H7 (cell line): ENCODE measurements at places on chromosomes 12 and 14.

- no peak for DNase-seq
These were observed 57.3 kb upstream of the TMEM132D start for GRCh38 chr12:129961091-129961490.

GRCh38 chr12:25677232-25677937 is 124.3 kb upstream of the LMNTD1 start:
- DNase-seq, result no peak

DNA sequence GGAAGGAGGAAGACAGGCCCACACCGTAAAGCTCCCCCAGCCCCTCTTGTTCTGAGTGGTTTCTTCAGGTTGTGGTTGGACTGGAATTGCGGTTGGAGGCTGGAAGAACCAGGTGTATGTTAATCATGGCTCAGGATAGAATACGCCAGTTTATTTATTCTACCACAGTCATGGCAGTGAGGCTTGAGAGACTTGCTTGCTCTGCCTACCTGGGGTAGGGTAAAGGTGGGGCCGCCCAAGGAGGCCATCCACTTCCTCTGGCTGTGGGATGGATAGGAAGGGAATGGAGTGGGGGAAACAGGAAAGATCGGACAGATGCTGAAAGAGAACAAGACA is 8.1 kb downstream of the SHMT2 start:
- DNase-seq, result no peak

- DNase-seq, result no peak
These were observed 292.1 kb downstream of the ADGRD1 start for GRCh38 chr12:131245564-131246355.

GRCh38 chr14:58824796-58825195 is 187.0 kb downstream of the DACT1 start:
- DNase-seq, result no peak

DNA sequence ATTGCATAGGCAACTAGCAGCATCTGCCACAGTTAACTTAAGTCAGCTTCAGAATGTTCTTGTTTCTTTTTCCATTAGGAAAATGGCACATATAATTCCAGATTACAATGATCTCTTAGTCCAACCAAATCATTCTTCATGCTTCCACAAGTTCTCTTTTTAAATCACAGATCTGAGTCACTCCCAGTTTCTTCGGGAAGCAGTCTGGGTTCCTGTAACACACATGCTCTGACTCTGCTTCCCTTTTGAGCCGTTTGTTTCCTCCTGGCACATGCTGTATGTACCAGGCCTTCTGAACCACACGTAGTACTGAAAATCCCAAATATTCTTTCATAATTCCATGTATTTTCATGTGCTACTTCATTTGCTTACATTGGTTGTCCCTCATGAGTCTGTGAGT is 388.8 kb upstream of the PDE3A start:
- DNase-seq, result no peak

DNA sequence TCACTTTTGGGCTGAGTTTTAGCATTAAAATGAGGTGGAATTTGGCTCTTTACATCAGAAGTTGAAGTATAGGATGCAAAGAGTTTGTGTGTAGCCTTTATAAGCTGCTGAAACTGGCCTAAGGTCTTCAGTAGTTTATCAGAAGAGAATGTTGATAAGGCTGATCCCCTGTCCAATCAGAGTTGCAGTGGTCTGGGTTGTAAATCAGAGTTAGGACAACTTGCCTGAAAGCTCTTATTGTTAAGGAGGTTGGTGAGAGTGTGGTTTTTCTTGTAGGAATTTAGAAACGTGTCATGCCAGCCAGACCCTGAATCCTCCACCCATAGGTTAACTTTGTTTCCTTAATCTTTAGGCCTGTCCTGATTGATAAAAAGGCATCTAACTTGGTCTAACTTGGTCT is 143.5 kb downstream of the ST8SIA1 start:
- DNase-seq, result no peak

DNA sequence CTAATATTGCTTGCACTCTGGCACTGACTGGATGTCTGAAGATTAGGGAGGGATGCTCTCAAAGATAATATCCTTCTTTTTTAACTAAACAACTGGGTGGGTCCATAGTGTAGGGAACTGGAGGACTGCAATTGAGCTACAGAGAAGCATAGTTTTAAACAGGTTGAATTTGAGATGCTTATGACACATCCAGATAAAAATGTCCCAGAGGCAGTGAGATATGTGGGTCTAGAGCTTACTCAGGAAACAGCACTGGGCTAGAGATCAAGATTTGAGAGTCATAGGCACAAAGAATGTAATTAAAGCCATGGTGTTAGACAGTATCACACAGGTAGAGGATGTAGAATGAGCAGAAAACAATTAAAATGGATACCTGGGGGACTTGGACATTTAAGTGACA is 198.4 kb downstream of the NELL2 start:
- DNase-seq, result no peak

DNA sequence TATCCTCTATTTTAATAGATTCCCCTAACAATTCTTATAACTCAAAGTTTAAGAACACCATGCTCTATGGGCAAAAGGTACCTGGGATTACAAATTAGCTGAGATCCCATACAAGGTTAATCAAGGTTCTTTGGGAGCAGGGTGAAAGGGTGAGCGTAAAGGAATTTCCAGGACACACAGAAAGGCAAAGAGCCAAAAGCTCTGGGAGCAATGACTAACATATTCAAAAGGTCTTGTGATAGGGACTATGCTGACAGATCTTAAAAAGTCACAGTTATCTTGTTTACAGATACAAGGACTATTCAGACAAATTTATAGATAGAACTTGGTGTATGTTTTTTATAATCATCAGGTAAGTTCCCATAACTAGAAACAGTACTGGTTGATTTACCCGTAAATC is 19.5 kb upstream of the PPFIBP1 start:
- DNase-seq, result no peak

- DNase-seq, result peak; percentile 4
These were observed 203.2 kb upstream of the SSTR1 start for GRCh38 chr14:38004610-38004879.

GRCh38 chr12:122100568-122100967 is 22.0 kb downstream of the MLXIP start:
- no peak for DNase-seq

DNA sequence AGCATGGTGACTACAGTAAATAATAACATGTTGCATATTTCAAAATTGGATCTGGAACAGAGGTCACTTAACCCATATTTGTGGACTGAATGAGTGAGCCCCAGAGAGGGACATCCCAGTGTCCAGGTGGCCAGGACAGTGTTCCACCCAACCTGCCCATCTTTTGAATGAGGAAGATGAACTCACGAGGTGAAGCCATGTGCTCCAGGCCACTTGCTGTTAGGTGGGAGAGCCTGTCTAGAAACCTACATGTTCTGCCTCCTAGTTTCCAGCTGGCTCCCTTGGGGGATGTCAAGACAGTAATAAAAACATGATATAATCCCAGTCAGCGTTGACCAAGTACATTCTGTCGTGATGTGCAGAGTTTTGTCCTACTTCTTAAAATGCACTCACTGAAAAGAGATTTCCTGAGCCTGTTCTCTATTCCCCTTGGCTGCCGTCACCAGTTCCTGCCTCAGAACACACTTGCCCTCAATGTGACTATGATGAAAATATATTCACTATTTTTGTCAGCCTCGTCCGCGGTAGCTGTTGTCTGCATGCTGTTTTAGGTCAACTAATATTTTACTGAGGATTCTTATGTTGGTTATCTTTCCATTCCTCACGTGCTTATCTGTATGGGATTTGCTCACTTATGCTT is 25.7 kb downstream of the TSPAN9 start:
- DNase-seq, result no peak

- DNase-seq, result peak; percentile 76
These were observed 2.7 kb upstream of the TSPAN31 start for GRCh38 chr12:57741844-57742738.

GRCh38 chr12:18472304-18472703 is 211.0 kb downstream of the PIK3C2G start:
- DNase-seq, result no peak

- DNase-seq, result no peak
These were observed 5.7 kb upstream of the SERPINA1 start for GRCh38 chr14:94394025-94394493.

GRCh38 chr12:80200414-80200813 is 101.1 kb downstream of the OTOGL start:
- no peak for DNase-seq

DNA sequence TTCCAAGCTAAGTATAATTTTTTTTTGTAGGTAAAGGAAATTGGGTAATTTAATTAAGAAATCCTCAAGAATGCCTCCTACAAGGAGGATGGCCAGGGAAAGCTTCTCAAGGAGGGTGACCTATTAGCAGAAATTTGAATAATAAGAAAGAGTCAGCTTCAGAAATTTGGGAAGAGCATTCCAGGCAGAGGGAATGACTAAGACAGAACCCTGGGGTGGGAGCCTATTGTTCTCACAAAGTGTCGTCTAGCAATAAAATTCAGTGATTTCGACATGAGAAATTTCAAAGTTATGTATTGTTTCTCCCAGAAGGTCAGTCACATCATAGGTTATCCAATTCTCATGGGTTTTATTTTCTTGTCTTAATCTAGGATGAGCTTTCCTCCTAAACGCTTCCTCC is 1168.4 kb downstream of the AACS start:
- peak; percentile 32 for DNase-seq

- DNase-seq, result no peak
These were observed 28.0 kb downstream of the TXNRD1 start for GRCh38 chr12:104243551-104243950.

GRCh38 chr14:57259672-57260071 is 9.0 kb downstream of the EXOC5 start:
- DNase-seq, result no peak

- DNase-seq, result no peak
These were observed 65.7 kb downstream of the PRMT8 start for GRCh38 chr12:3556716-3557115.

- DNase-seq, result no peak
These were observed 131.4 kb upstream of the CCDC175 start for GRCh38 chr14:59707778-59708561.

- DNase-seq, result no peak
These were observed 1.2 kb downstream of the RPLP0 start for GRCh38 chr12:120199595-120200306.

DNA sequence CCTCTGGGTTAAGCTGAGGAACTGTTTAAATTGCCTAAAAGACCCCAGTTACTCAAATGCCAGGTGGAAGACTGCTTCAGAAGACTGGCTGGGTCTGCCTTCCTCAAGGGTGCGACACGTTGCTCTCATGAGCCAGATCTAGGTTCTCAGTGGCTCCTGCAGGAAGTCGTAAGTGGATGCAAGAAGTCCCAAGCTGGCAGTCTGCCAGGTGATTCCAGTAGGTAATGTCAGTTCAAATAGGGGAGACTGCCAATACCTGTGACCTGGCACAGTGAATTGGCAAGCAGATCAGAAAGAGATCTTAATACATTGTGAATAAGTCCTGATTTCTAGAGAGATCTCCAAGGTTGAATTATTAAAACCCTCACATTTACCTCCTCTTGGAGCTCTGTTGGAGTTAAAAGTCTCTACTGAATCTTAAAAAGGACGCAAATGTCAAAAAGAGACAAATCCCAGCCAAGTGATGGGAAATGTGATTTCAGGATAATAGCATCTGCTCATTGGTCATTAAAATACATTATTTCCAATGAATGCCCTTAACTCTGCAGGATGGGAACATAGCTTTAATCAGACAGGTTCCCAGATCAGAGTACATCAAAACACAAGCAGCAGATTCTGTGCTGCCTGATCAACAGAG is 98.8 kb upstream of the FRMD6 start:
- DNase-seq, result no peak

GRCh38 chr12:69106482-69107118 is 132.8 kb upstream of the CPSF6 start:
- no peak for DNase-seq

GRCh38 chr12:108751821-108752220 is 20.5 kb upstream of the CORO1C start:
- no peak for DNase-seq

- DNase-seq, result peak; percentile 76
These were observed 3.6 kb upstream of the BATF start for GRCh38 chr14:75518625-75519024.

- no peak for DNase-seq
These were observed 268.8 kb upstream of the BTG1 start for GRCh38 chr12:92414170-92415070.
